ENCODE measurements at places on chromosomes 2 and 18.

GRCh38 chr18:47404845-47405244, 153.4 kb upstream of the SKOR2 start:
- DNase-seq: no peak

DNA sequence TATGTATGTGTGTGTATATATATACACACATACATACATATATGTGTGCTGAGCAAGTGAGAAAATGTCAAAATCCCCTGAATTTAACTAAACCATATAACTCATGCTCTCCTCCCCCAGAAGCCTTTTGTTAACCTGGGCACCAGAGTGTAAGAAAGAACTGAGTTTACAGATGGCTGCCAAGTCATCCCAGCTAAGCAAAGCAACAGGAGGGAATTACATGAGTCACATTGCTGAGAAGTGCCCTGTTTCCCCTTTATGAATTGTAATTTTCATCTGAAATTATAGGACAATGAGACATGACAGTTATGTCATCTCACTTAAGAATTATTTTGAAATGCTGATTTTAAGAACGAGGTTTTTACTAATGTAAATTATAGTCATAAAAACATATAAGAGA, 29.9 kb downstream of the SCN7A start:
- no peak for DNase-seq

DNA sequence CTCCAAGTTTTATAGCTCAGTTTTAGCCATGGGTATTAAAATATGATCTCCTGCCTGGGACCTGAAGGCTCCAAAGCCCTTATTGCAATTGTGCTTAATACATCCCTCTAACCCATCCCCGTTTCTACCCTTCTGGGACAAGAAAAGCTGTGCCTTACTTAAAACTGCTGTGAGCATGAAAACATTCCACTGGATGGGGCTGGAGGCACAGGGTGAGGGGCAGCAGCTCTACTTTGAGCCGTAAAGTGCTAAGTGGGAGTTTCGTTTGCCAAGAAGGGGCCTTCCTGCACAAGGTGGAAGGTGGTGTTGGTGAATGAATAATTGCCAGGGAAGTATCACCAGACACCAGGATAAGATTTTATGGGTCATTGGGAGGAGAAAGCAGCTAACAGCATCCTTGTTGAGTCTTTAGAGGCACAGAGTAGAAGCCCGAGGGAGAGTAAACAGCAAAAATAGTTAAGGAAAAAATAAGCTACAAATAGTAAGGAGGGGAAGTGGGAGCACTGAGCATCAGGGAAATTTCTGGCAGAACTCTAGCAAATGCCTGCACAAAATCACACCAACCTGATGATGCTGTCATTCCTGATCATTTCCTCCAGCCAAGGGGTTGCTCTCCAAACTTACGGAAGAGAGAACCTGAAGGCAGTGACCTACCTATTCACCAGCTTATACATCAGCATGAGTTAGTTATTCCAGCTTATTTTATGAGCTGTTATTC, 218.4 kb downstream of the MREG start:
- DNase-seq: no peak

- no peak for DNase-seq
Observed at GRCh38 chr2:157377861-157378260, 52.2 kb upstream of the ERMN start.

- DNase-seq: no peak
Observed at GRCh38 chr2:136527560-136527959, 237.8 kb upstream of the THSD7B start.

- DNase-seq: no peak
Observed at GRCh38 chr18:69936191-69936558, 11.5 kb downstream of the CD226 start.

- peak; percentile 18 for DNase-seq
Observed at GRCh38 chr2:151976945-151977353, 121.9 kb downstream of the CACNB4 start.

DNA sequence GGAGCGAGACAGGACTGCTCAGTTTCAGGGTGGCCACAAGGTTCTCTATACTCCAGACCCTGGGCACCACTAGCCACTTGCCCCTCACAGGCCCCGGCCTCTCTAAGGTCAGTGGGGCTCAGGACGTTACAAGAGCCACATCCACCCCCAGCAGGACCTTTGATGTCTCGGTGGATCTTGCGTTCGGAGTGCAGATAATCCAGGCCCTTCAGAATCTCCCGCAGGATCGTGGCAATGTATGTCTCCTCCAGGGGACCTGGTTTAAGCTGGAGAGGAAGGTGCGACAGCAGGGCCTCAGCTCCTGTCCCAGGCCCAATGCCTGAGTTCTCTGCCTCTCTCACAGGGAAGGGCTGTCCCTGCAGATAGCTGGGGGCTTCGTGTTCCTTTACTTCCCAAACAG, 8.4 kb downstream of the STK25 start:
- no peak for DNase-seq

DNA sequence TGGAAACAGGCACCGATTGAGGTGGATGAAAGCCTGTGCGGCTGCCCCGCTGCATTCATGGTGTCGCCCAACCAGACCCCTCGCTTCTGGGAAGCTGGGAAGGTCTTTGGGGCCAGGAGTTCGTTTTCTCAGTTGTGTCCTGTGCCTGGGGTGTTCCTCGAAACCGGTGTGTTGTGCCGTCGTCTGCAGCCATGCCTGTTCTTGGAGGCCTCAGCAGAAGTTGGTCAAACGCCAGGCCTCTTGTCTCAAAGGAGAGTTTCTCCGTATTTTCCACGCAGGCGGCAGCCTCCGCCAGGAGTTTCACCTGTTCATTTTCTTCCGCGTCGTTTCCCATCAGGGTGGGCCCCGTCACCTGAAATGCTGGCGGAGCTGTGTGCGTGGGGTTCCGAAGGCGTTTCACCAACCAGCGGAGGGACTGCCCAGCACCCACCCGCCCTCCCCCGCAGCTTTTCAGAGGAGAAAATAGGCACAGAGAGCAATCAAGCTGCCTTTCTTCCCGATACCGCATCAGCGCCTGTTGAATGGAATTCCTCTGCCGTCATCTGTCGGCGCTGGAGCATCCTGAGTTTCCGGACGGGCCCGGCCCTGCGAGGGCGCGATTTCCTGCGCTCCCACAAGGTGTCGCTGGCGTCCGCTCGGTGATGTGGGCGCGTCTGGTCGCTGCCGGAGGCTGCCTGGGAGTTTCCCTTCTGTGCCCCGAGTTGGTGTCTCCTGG, 17.0 kb upstream of the NFATC1 start:
- DNase-seq: peak; percentile 83

- no peak for DNase-seq
Observed at GRCh38 chr2:86787736-86788135, 3.0 kb downstream of the CD8A start.

DNA sequence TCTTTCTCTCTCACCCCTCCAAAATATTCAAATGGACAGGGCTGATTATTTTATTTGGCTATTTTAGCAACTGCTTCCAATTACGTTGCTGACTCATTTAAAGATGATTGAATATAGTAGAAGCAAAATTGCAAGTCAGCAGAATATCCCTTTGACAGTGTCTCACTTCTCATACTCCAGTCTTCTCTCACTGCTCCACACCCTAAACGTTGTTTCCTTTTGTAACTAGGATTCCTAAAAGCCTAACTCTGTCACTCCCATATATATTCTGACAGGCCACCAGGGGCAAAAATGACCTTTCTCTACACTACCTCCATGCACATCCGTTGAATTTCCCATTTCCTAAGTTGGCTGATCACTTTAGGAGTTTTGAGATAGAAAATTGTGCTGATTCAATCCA, 351.1 kb downstream of the RND3 start:
- no peak for DNase-seq

- no peak for DNase-seq
Observed at GRCh38 chr2:189633392-189633811, 27.9 kb upstream of the ASNSD1 start.

DNA sequence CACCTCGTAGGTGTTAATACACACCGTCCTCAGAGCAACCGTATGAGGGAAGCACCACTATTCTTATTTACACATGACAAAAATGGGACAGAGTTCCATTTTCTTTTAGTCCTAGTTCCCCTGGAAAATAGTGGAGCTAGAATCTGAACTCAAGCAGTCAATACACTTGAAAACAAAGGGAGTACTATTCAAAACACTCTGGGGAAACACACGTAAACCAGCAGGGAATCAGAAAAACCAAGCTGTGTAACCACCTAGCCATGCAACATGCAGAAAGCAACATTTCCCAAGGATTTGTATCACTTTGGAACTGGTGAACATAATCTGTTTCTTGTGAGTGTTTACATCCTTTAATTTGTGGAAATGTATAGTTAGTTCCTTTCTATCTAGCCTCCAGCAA, 208.2 kb downstream of the UBE2E3 start:
- DNase-seq: no peak

- no peak for DNase-seq
Observed at GRCh38 chr2:191885650-191886049, 38.8 kb upstream of the CAVIN2 start.

DNA sequence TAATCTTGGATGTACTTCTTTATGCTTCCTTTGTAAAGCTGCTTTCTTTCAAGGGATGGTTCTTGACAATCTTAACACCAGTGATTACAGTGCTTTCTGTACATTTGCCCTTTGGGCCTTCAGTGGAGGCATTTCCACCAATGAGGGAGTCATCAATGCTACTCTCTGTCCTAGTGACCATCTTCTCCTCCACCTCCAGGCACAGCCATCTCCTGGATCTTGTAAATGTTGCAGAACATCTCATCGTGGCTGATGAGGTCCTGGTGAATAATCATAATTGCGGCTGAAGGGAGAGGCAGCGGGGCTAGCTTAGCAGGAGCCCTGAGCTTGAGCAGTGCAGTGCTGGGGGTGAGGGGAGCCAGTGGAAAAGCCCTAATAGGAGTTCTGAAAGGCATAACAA, 32.5 kb downstream of the IDH1 start:
- DNase-seq: no peak
